BE2C (cell line): ENCODE measurements at places on chromosomes 11 and 22.
A peak's percentile ranks its signal among the peaks of the same experiment; 100 is the strongest.

- DNase-seq, result no peak
Measured at GRCh38 chr11:107747622-107748021, 35.8 kb upstream of the SLN start.

- DNase-seq, result peak; percentile 88
Measured at GRCh38 chr22:50627642-50628542, at the start of gene ARSA. ARSA (minus strand) TSS chr22:50628152; CDS start chr22:50627779, 373 bp downstream.

DNA sequence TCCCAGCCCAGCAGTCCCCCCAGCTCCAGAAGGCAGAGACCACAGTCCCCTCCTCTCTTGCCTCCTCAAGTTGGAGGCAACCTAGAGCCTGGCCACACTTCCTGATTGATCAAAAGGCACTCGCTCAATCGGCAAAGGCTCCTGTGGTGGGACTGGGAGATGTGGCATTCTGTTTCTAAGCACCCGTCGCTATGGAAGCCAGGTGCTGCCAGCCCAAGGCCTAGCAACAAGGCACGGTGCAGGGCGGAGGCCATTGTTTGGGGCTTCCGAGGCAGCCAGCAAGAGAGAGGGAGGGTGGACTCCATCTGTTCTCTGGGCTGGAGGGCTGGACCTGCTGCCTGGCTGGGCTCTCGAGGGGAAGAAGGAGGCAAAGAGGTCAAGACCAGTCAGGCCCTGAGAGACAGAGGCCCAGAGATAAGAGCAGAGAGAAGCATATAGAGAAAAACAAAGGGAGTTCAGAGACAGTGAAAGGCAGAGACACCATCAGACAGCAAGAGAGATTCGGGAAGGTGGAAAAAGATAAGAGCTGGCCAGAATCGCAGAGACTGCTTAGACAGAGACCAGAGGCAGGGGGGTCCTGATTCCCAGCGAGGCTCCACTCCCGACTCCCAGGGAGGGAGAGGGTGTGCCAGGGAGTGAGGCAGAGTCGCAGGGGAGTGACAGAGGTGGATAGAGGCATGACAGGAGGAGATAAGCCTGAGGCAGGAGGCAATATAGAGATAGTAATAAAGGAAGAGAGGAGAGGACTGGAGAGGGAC is 21.2 kb downstream of the PDE2A start:
- DNase-seq, result peak; percentile 53

DNA sequence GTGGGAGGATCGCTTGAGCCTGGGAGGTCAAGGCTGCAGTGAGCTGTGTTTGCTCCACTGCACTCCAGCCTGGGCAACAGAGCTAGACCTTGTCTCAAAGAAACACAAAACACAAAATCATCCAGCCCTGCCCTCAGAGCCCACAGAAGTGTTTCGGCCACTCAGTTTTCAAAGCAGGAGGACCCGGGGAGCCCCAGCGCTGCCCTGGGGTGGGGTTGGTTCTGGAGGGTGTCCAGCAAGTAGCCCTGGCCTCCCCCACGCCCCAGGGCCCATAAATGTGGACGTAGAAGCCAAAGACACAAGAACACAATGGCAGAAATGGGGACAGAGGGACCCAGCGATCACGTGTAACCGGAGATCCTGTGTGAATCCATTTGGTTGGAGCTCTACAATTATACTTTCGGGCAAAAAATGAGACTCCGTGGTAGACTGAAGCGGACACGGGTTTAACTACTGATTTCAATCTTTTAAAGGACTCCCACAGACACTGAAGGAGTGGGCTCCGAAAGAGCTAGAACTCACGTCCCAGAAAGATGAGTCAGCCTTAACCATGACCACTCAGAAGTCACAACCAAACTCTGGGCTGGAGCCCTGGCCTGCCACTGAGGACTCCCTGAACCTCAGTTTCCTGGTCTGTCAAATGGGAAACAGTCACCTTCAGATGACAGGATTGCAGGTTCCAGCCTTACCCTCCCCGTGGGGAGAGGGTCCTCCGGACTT is 9.0 kb upstream of the CYTH4 start:
- DNase-seq, result no peak

GRCh38 chr11:116096272-116096995 is 592.2 kb upstream of the CADM1 start:
- DNase-seq, result no peak

- no peak for DNase-seq
Measured at GRCh38 chr11:23976841-23977271, 520.0 kb upstream of the LUZP2 start.

DNA sequence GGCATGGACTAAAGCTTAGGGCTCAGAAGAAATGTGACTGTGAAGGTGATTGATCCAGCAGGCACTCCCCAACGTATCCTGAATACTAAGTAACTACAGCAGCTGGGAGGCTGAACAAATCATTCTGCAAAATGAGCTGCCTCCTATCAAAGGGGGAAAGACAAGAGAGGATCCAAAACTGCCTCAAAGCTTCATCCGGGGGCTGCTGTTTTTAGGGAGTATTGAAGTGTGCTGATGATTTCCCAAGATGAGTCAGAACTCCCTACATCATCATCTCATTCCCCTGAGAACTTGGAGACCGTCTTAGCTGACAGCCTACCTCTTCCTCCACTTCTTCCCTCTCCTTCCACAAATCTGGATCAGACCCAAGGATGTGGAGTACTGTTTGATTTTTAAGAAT is 108.4 kb upstream of the GRAMD1B start:
- DNase-seq, result no peak

- DNase-seq, result no peak
Measured at GRCh38 chr11:12673601-12673923, 659 bp upstream of the TEAD1 start.

DNA sequence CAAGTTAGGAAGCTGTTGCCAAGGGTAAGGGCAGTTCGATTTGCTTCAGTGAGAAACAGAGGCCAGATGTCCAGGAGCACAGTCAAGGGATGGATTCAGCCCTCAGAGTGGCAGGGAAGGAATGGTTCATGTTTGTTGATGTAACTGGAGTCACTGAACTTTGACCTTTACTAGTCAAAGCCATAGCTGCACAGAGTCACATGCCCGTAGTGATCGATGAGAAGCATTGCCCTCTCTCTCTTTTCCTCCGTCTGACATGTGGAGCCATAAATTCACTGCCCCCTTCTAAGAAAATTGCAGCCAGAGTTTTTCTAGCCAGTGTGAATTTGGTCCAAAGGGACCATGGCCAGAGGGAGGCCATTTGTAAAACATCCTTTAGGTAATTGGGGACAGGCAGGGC is 124.1 kb upstream of the MTNR1B start:
- no peak for DNase-seq

DNA sequence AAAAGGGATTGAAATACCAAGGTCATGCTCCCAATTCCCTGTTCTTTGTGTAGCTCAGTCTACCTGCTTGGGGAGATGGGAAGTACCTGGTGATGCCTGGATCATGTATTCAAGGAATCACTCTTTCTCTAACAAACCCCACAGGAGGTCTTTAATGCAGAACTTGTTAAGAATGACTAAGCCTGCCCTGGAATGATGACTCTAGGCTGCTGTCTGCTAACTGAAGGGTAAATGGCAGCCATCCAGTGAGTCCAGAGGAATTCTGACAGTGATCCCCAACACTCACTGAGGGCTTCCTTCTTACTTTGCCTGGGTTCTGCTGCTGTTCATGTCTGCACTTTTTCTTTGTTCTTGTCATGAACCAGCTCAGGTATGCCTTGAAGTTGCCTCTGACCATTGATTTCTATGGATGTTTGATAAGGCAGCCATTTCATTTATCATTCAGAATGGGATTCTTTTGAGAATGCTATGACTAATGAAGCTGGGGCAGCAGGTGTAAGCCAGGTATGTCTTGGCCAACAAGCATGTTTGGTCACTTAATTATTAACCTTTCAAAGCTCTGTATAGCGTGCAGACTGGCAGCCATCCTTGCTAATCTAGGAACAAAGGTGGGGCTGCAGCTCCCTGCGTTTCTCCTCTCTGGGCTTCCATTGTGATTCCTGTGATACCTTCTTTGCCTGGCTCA is 11.4 kb downstream of the PRSS23 start:
- no peak for DNase-seq

DNA sequence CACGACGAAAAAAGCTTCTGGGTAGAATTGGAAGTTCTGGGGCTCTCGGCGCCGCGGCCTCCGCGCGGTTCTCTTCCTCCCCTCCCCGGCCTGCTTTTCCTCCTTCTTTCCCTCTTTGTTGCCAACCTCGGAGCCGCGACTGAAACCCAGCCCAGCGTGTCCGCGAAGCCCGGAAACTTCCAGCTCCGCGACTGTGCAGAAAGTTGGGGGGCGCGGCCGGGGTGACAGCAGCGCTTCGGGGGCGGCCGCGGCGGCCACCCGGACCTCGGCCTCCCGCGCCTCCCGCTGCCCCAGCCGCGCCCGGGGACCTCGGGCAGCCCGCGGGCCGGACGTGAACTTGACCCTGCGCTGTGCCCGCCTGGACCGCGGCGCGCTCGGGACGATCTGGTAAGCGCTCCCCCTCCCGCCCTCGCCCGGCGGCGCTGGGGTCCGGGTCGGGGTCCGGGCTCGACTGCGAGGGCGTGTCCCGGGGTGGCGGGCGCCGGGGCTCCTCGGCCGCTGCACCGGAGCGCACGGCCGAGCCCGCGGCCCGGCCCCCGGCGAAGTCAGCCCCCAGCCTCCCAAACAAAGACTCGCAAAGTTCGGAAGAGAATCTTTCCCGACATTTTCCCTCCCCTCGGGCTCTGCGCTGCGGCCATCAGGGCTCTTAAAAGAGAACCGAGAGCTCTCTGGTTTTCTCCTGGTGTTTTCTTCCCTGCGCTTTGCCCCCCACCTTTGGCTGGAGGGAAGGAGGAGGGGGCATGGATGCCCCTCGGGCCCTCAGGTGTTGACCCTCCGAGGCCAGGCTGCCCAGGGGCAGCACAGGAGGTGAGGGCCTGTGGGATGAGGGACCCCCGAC is 67.9 kb upstream of the WNT7B start:
- DNase-seq, result no peak

GRCh38 chr22:34055525-34056200 is 135.4 kb upstream of the LARGE1 start:
- peak; percentile 6 for DNase-seq

GRCh38 chr11:10607462-10608132 is 39.1 kb upstream of the LYVE1 start:
- DNase-seq, result no peak

DNA sequence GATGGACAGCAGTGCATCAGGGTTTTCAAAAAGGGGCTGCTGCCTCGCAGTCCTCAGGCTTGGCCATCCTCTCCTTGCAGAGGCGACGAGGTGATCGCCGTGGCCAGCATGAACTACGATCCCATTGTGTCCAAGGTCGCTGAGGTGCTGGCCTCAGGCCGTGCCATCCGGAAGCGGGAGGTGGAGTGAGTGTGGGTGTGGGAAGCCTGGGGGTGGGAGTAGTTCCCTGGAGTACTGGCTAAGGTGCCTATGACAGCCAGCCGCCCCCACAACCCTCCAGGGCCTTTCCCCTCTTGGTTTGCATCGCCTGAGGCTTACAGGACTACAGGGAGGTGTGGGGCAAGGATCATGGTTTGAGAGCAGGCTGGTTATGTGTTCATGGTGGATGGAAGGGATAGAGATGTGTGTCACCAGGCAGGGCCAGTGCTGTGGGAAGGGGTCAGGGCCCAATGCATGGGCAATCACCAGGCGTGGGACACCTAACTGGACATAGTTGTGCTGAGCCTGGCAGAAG is 2.1 kb upstream of the LZTR1 start:
- no peak for DNase-seq

DNA sequence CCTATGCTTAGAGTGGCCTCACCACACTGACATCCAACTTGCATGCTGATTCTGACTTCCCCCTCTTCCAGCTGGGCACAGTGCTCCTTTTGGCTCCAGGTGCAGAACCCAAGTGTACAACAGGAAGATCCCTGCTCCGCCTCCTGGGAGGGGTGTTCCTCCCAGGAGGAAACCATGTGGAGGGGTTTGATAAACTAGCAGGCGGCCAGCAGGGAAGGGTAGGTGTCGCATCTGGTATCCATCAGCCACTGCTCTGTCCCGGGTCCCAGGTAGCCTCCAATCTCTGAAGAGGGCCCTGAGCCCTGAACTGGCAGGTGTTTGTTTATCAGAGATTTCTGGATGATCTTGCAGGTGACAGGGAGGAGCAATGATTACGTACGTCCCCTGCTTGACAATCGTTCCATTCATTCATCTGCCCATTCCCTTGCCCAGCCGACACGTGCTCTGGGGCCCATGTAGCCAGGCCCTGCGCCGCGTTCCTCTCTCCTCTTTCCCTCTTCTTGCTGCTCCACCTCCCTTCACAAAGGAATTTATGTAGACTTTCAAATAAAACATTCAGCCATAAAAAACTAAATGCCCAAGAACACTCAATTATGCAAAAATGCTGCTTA is 41.2 kb upstream of the MICAL2 start:
- no peak for DNase-seq

DNA sequence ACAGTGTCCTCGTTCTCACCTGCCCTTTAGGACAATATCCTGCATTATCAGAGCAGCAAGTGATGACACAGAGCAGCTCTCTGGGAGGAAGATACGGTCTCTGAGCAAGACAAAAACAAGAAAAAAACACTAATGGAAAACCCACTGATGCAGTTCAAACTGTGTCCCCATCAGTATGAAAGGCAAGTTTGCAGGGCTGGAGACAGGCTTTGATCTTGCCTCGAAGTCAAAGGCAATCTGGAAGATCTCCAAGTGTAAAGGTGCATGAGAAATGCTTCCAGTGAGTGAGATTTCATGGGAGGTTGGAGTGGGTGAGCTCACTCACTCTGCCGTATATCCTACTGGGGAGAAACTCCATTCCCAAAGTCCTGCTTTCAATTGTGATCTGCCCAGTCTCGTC is 157.5 kb downstream of the KIRREL3 start:
- no peak for DNase-seq

DNA sequence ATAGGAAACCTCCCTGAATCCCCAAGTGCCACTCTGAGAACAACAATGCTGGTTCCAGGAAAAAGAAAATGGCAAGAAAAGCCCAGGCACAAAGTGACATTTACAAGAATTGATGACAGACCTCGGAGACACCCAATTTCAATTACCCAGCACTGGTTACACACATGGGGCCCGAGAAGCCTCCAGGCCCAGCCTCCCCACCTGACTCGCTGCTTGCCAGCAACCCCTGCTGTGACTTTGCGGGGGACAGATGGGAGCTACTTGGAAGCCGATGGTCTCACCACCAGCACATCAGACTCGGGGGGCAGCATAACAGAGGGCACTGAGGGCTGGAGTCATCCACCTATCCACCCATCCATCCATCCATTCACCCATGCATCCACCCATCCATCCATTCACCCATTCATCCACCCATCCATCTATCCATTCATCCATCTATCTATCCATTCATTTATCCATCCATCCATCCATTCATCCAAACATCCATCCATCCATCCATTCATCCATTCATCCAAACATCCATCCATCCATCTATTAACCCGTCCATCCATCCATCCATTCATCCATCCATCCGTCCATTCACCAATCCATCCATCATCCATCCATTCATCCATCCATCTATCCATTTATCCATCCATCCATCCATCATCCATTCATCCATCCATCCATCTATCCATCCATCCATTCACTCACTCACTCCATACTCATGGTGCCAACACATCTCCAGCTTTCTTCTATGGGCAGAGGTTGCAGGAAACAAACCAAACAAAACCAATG is 567.6 kb downstream of the BRD1 start:
- DNase-seq, result no peak

GRCh38 chr11:93028960-93029522 is 59.6 kb downstream of the MTNR1B start:
- no peak for DNase-seq

- no peak for DNase-seq
Measured at GRCh38 chr11:19073454-19074415, 13.2 kb upstream of the MRGPRX2 start.
